Activated T-helper 9 cell treated with anti-CD3 and anti-CD28 coated beads, Interleukin-2, amount 50 U/mL, for 16 hours (primary cell): ENCODE measurements at places on chromosomes 1 and 21.

DNA sequence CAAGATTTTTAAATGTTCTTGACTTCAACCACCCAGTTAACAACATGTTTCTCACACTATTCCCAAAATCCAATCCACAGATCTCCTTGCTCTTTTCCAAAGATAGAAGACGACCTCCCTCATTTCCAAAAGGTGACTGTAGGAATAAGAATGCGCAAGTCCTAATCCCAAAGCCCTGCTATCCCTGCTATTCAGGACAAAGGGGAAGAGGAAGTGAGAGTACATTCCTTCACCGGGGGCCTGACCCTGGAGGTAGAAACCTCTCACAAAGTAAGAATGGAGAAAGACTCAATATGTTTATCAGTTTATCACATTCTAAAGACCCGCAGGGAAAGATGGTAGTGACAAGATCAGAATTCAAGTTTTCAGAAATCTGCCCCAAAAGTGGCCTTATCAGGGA is 55.7 kb downstream of the PLEKHA6 start:
- no peak for DNase-seq

DNA sequence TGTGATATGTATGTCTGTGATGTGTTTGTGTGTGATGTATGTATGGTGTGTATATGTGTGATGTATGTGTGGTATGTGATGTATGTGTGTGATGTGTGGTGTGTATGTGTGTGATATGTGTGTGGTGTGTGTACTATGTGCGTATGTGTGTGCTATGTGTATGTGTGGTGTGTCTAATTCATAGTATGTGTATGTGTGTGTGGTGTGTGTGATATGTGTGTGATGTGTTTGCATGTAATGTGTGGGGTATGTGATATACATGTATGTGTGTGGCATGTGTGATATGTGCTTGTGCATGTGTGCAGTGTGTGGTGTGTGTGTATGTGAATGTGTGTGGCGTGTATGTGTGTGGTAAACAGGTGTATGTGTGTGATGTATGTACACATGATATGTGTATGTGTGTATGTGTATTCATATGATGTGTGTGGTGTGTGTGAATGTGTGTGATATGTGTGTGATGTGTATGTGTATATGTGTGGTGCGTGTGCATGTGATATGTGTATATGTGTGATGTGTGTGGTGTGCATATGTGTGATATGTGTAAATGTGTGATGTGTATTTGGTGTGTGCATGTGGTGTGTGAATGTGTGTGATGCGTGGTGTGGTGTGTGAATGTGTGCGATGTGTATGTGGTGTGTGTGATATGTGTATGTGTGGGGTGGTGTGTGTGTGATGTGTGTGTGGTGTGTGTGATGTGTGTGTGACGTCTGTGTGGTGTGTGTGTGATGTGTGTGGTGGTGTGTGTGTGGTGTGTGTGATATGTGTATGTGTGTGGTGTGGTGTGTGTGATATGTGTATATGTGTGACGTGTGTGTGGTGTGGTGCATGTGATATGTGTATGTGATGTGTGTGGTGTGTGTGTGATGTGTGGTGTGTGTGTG is 8.0 kb upstream of the PCBP3 start:
- DNase-seq = no peak

DNA sequence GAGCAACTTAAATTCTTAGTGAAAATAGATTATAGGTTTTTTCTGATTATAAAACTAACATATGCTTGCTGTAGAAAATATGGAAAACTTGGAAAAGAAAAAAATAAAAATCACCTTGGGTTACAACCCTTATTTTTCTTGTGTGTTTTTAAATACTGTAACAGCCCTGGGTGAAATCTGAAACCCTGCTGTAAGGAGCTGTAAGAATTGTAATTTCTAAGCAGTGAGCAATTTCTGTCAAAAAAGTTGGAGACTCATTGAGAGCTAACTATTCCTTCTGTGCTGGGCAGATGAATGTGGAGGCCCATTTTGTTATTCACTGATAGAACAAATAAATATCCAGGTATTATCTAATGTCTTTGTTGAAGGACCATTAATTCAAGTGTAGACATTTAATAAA is 42.6 kb downstream of the ADCY10 start:
- no peak for DNase-seq

- DNase-seq = no peak
These were observed 120.7 kb downstream of the ITSN1 start for GRCh38 chr21:33762803-33763581.

DNA sequence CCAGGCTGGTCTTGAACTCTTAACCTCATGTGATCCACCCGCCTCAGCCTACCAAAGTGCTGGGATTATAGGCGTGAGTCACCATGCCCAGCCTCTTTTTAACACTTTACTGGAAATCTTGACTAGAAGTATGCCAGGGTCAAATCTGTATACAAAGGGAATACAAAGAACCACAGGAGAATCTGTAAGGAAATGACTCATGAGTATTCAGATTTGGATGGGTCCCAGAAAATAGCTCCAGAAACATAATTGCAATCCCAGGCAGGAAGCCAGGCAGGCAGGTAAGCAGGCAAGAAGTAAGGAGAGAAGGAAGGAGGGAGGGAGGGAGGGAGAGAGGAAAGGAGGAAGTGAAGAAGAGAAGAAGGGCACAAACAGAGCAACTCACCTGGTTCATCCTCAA is 22.8 kb upstream of the TIAM1 start:
- no peak for DNase-seq

DNA sequence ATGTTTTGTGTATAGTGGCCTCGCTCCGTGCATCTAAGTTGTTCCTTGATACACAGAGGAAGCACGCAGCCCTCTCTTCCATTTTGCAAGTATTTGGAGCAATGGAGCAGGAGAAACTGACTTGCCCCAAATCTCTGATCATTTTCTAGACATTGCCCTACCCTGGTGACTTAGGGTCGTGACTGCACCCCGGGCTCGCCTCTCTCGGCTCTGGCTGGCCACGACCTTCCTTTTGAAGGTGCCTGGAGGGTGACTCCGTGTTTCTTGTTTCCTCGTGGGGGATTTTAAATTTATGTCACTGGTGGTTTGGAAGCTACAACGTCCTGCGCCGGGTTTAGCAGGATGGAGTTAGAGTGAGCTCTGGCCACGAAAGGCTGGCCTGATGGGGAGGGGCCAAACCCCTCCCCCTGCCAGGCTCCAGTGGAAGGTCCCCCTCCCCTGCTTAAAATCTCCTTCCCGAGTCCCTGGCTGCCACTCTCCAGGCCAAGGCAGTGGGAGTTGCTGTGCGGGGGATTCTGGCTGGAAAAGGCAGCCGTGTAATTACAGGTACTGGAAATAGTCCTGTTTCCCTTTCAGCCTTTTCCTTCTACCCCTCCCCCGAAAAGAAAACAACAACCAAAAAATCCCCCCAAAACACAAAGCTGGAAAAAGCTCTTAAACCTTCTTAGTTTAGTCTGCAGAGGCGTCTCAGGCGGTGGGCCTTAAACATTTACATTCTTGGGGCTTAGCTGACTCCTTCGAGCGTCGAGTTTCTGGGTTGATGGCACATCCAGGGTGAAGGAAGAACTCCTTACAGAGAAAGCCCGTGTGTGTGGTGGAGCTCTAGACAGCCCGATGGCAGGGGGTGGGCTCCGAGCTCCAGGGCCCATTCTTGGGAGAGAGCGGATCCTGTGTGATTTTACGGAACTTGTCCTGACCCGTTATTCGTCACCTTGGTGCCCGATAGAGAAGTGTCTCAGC is 28.1 kb downstream of the SPSB1 start:
- DNase-seq = no peak

GRCh38 chr1:236280438-236281197 is 1.1 kb downstream of the ERO1B start:
- peak; percentile 4 for DNase-seq

GRCh38 chr1:103945774-103946173 is 196.1 kb downstream of the AMY1C start:
- DNase-seq = no peak

DNA sequence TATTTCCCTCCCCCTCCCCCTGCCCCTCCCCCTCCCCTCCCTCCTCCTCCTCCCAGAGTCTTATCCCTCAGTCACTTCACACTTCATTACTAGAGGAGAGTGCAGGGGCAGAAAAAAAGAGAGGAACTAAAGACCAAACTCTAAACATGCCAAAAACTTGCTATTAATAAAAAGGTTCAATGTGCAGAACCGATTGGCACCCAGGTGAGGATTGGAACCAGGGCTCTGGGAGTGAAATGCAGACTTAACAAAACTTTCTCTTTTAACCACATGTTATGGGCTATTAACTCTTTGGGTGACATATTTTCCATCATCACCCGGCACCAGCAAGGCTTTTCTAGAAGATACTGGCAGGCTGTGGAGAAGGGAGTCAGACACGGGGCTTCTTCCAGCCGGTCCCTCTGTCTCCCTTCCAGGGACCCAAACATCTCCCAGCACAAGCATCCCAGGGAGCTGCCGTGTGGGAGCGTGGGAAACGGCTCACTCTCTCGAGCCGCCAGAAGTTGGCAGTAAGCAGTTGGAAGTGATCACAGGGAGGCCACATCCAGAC is 13.6 kb downstream of the NID1 start:
- DNase-seq = no peak

DNA sequence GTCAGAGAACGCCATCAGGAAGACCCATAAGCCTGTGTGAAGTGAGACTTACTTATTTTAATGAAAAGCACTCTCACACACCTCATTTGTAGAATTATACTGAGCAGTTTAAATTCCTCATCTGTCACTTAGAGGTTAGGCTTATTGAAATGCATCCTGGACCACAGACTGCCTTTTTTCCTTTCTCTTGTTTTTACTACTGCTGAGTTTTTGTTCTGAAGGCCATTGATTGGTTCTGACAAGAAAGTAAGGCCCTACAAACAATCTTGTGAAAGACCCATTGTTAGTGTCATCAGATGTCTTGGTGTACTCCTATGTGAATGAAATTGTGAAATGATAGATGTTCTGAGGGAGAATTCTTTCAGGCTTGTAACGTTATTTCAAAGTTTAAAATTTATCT is 1343.3 kb upstream of the ADGRL2 start:
- no peak for DNase-seq
